Chondrocyte (in vitro differentiated cells): ENCODE measurements at places on chromosomes 2 and 18. TPM values are rescaled to one million over a fixed set of nuclear protein-coding genes. Genes with fewer than 3 reads are reported as not detected.

- peak; percentile 63 for DNase-seq
These were observed 191.6 kb downstream of the SEPTIN10 start for GRCh38 chr2:109422071-109422757.

GRCh38 chr18:47767699-47768098 is 162.8 kb downstream of the SMAD2 start:
- DNase-seq, result no peak

The TMEM247 gene
- total RNA-seq, result not detected in 3 replicates

DNA sequence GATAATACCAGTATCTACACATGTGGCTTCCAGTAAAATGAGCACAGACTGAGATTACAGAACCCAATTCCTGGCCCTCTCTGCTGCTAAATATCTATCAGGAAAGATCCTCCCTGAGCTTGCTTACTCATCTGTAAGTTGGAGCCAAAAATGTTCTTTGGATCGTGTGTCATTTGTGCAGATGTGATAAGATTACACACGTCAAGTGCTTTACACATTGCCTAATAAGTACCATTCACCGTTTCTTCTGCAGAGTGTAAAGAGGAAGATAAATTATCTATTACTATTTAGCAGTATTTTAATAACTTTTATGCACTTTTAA is 23.2 kb upstream of the SLC20A1 start:
- DNase-seq, result no peak

GRCh38 chr2:12107321-12107720 is 360.9 kb downstream of the LPIN1 start:
- no peak for DNase-seq

- no peak for DNase-seq
These were observed 562.8 kb downstream of the TNS1 start for GRCh38 chr2:217440000-217440399.

DNA sequence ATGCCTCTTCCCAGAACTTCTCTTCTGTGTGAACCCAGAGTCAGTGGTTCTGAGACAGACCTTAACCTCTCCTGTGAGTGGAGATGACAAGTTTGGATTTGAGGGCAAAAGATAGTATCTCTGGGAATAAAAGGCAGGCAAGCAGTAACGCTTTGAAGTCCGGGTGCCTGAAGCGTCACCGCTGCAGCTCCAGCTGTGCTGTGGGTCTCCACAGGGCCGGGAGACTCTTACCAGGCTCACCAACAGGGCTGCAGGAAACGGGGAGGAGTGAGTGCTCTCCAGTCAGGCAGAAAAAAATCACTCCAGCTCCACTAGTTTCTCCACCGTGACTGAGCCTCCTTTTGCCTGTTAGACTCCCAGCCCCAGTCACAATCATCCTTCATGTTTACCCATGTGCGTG is 79.7 kb upstream of the MAP4K4 start:
- DNase-seq, result no peak

The ACTR1B gene
- 51.0 to 66.0 TPM (median 51.8 TPM) in 3 replicates for total RNA-seq

GRCh38 chr18:45764000-45764686 is 40.2 kb downstream of the SLC14A1 start:
- no peak for DNase-seq

GRCh38 chr2:135030826-135031225 is 16.4 kb downstream of the MAP3K19 start:
- no peak for DNase-seq

GRCh38 chr2:149745396-149746230 is 158.0 kb upstream of the MMADHC start:
- no peak for DNase-seq

- no peak for DNase-seq
These were observed 1.4 kb downstream of the FAM171B start for GRCh38 chr2:186695081-186695756.

The ABHD3 gene
- 3.7 to 6.8 TPM (median 4.3 TPM) in 3 replicates for total RNA-seq

- DNase-seq, result no peak
These were observed 12.8 kb upstream of the MSGN1 start for GRCh38 chr2:17803497-17803896.

DNA sequence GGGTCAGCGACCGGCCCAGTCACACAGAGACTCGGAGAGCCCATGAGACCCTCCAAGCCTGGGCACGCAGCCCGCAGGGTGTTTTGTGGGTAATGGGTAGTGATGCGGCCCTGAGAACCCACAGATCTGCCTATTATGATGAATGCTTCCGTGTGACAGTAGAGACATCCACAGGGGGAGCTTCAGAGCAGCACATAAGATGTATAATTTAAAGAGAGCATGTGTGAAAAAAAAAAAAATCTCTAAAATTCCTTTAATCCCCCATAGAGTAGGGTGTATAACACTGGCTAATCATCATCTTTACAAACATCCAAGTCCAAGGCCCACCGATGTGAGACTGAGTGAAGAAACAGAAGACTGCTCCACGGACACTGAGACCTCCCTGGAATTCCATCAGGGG is 34.6 kb downstream of the BIN1 start:
- DNase-seq, result no peak
